ENCODE measurements at places on chromosomes 6 and 20. TPM values are rescaled to one million over a fixed set of nuclear protein-coding genes. Genes with fewer than 3 reads are reported as not detected.

GRCh38 chr6:43211955-43212354, 17.3 kb downstream of the DNPH1 start:
- no peak for DNase-seq

GRCh38 chr6:53641348-53641747, 24.2 kb downstream of the KLHL31 start:
- no peak for DNase-seq

DNA sequence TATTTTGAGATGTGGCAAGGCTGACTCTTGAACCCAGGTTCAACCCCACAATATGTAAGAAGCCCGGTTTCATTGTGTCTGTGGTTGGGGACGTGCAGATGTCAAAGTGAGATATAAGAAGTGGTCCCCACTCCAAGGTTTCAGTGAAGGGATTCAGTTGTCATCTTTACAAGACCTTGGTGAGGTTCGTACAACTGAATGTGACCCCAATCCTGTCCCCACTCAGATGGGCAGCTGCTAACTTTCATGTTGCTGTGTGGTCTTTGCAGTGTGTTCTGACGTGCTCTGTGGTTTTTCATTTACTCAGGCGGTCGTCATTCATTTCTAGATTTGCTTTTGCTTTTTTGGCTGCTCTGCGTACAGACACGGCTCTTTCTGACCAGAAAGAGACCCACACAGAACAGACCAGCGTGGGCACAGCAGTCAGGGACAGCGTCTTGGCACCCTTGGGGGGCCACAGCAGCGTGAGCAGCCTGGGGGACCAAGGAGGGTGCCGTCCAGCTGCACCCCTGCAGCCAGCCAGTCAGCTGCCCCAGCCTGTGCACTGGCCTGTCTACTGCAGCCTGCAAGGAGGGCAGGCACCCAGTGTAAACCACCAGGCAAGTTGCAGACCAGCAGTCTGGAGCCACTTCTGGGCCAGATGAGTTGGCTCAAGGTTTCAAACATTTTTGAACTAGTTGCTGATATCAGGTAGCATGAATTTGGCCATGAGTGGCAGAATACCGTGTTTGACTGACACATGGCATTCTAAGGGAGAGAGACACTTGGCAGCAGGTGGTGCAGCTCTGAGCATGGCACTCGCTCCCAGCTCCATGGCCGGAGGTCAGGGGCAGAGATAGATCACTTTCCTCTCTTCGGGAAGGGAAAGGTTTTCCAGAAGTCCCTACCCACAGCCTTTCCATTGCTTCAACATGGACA, 49.4 kb upstream of the IRF4 start:
- DNase-seq, result no peak

- no peak for DNase-seq
Observed at GRCh38 chr20:61170496-61171320, 81.4 kb upstream of the CDH4 start.

DNA sequence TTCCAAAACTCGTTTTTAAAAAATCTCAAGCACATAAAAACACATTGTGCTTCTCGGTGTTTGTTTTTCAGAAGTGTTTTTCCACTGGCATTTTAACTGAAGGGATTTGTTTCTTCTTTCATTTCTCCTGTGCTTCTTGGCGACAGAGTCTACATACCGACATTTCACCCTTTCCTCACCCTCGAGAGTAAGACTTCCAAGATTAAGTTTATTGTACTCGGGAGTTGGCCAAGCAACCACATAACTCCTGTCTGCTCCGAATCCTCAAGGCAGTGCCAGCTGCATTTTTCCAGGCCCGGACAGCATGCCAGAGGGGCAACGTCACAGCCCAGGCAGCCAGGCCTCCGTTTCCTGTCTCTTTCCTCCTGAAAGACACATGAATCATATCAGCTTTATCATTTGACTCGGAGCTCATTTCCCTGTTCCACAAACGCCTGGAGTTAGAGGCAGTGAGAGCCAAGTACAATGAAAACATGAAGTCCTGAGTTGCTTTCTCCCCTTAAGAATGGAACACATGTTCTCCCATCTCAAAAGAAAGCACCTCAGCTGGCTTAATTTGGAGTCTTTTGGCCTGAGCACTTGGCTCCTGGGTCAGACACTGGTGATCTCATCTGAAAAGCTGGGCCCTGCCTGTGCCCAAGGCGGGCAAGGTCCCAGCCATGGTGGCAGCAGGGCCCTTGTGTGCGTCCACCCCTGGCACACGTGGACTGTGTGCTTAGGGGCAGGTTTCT, 23.2 kb upstream of the FAM50B start:
- DNase-seq, result peak; percentile 86

Gene PSMB8
- 10.5 TPM for total RNA-seq

Gene MTHFD1L
- total RNA-seq, result 1.2 TPM

Gene WFDC2
- total RNA-seq, result not detected
